Cerebellar nuclear complex (tissue), 1 donor: ENCODE measurements at places on chromosomes 7 and 10.

GRCh38 chr10:60353519-60354258 lies 36.0 kb downstream of the ANK3 start:
- DNase-seq = no peak

DNA sequence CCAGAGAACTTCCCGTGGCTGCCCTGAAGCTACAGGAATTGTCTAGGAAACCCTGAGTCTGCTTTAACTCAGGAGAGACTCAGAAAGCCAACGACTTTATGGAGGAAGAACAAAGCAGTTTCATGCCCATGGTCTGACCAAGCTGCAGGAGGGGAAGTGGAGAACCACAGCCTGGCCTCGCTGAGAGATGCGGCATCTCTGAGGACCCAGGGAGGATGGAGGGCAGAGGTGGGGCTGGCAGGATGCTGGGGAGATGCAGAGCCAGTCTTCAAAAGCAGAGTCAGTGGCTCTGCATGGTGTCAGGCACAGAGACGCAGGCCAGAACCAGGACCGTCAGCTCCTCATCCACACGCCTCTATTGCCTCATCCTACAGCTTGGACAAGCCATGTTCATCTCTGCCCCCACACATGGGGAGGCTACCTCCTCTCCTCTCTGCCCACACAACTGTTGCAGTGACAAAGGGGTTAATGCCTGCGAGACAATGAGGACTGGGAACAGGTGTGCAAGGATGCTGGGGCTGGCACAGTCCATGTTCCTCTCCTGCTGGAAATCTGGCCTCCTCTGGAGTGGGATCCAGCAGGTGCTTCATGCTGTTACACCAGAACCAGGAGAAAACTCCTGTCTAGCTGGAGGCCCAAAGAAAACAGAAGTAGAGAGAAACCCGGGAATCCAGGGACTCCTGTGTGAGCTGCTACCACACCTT lies 267.0 kb downstream of the PLXNA4 start:
- DNase-seq = no peak

DNA sequence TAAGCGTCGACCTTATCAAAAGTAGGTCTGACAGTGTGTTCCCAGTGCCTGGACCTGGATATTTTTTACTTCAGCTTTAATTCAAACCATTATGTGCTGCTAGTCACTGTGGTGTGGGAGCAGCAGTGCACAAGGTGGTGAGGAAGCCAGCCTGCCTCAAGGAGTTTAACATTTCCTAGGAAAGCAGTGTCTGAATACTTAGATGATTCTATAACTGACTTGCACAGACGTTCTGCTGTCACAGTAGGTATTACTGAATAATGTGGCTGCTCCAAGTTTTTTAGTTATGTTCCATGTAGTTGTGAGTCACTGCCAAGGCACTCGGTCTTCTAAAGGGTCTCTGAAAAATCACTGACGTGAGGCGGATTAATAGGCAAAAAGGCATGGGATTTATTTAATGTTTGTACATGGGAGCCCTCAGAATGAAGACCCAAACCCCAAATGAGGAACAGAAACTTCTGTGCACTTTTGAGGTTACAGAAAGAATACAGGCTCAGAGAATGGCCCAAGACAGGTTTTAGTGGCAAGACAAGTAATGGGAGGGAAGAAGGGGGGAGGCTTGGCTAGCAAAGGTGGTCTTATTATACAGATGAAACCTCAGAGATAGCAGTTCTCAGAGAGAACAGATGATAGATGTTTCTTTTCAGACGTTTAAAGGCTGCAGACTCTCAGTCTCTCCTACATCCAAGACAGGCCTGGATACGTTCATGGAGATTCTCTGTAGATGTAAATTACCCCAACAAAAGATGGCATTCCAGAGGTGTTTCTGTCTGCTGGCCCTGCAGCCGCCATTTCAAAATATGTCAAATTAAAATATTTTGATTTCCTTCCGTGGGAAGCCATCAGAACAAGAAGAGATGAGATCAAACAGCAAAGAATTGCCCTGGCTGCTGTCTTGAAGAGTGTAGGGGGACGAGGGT lies 209.3 kb downstream of the SDK1 start:
- no peak for DNase-seq

GRCh38 chr7:158976849-158977593 lies 120.7 kb downstream of the DYNC2I1 start:
- no peak for DNase-seq

GRCh38 chr7:39609113-39609934 lies 14.0 kb upstream of the RALA start:
- no peak for DNase-seq

GRCh38 chr10:42872865-42873435 lies 90.4 kb downstream of the BMS1 start:
- DNase-seq = no peak

GRCh38 chr7:33872870-33873269 lies 32.5 kb upstream of the BMPER start:
- DNase-seq = no peak

DNA sequence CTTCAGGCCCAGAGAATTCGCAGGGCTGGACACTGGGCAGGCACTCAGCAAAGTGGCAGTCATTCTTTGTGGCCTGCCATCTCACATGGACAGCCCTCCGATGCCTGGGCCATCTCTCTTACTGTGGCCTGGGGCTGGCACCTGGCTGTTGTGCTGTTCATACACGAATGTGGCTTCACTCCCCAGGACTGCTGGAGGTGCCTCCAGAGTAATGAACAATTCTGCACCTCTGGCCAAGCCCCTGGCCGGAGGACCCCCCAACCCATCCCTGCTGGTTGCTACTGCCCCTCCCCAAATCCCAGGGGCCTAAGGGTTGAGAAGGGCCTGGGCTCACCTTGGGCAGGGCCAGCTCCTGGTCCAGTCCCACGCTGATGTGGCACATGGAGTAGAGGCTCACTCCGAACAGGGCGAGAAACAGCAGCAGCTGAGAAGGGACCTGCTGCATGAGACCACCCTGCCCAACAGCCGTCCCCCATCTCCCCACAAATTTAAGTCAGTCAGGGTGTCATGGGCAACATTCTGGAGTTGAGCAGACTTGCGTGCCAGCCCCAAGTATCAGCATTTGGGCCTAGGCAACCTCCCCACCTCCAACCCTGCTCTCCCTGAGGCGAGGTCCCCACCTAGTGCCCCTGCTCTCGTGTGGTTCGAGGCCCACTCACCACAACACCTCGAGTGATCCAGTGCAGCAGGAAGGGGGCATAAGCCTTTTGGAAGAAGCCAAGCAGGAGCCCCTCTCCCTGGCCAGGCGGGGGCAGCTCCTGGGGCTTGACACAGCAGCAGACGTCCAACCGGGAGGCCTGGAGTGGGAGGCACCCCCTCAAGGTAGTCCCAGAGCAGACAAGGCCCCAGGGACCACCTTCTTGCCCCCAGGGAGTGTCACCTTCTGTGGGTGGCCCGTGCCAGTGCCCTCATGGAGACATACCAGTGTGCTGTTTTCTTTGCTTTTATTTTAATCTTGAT lies 9.4 kb downstream of the NPC1L1 start:
- DNase-seq = no peak

GRCh38 chr7:69374044-69374425 lies 224.2 kb upstream of the AUTS2 start:
- no peak for DNase-seq

GRCh38 chr7:46139079-46139478 lies 218.0 kb upstream of the IGFBP3 start:
- no peak for DNase-seq

GRCh38 chr7:105820363-105821066 lies 55.9 kb downstream of the ATXN7L1 start:
- DNase-seq = no peak

DNA sequence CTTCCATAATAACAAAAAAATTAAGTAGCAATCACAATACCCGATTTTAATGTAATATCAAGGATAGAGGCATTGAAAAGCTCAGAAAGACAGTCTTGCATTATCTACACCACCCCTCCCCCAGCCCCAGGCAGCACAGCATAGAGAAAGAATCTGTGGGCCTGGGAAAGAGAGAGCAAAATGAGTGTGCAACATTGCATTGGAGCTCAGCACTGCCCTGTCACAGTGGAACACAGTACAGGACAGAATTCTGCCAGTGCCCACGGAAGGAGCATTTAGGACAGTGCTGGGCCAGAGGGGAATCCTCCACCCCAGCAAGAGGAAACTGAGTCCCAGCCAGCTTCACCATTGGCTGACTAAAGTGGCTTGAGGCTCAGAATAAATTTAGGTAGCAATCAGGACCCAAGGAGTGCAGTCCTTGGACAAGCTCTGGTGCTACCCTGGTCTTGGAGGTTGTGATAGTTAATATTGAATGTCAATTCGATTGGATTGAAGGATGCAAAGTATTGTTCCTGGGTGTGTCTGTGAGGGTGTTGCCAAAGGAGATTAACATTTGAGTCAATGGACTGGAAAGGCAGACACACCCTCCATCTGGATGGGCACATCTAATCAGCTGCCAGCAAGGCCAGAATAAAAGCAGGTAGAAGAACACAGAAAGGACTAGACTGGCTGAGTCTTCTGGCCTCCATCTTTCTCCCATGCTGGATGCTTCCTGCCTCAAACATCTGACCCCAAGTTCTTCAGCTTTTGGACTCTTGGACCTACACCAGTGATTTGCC lies 234.4 kb downstream of the ANK3 start:
- no peak for DNase-seq

DNA sequence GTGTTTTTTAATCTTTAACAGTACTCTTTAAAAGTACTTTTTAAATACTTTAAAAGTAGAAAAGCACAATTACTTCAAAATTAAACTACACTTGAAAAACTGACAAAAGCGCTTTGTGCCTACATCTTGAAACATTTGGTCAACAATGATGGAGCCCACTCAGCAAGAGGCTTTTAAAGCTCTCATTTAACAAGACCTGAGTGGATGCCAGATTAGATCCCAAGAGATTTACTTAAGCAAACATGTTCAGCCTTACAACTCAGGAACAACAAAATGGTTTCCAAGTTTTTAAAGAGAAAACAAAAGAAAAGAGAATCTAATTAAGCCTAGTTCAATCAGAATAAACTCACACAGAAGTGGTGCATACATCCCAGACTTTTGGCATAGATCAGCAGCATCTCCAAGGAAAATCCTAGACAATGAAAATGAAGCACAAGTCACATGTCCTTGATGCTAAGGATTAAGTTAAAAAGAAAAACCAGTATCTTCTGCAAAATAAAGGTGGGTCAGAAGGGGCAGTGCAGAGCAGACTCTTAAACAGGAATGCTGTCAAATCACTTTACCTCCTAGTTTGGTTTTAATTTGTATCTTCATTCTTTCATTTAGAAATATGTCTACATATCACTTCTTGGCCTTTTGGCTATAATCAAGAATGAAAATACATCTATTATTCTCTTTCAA lies 26.2 kb downstream of the HIBADH start:
- DNase-seq = no peak

- no peak for DNase-seq
Observed at GRCh38 chr10:78312197-78313047, 278.8 kb downstream of the RPS24 start.

DNA sequence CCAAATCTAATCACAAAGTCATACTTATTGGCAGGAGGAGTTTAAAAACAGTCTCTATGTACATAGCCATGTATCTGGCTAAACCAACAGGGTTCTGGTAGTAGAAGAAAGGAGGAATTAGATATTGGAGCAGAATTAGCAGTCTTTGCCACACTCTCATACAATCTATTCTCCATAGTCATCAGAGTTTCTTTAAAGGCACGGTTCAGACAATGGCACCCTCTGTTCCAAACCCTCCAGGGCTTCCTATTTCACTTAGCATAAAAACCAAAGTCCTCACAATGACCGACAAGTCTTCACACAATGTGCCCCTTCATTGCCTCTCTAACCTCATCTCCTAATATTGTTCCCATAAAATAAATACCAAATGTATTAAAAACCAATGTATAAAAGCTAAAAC lies 12.7 kb downstream of the ZNF438 start:
- no peak for DNase-seq

GRCh38 chr10:89257581-89257980 lies 6.0 kb upstream of the LIPA start:
- DNase-seq = no peak

DNA sequence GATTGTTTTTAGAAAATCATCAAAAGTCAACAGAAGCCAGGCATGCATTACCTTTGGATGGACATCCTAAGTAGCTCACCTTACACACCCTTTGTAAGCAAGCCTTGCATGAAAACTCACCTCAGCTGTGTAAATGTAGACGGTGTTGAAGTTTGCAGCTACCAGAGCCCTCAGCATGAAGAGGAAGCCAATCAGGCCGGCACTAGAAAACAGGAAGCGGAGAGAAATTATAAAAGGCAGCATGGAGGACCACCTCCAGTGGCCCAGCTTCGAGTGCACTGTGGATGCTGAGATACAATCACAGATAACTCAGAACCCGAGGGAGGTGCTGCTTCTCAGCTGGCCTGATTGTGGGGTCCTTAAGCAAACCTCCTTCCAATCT lies 75.3 kb downstream of the SVOPL start:
- no peak for DNase-seq

DNA sequence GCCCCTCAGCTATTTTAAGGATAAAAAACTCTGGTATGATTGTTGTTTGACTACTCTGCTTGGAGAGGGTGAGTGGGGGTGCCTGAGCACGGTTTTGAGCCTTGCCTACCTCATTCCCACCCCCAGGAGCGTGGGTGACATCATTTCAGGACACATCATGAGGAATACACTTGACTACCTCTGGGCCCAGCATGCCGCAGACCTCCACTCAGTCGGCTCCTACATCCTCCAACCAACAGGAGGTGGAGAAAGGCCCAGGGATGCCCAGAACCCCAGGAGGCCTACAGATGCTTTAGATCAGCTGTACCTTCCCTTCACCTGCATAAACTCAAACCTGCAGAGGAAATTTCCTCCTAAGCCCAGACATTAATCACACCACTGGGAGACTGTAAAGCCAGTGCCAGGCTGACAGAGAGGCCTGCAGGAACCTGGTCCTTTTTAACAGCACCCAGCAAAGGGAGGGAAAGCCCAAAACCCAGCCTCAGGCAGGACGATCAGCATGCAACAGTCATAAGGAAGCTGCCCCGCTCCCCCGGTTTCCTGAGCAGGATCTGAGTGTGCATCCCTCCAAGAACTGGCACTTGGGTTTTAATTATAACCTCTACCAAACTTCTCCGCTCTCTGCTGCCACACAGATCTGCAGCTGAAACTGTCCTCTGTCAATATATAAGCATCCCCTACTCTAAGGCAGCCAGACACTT lies 61.7 kb upstream of the ZNRF2 start:
- no peak for DNase-seq
